ENCODE measurements at places on chromosomes 4 and X.

DNA sequence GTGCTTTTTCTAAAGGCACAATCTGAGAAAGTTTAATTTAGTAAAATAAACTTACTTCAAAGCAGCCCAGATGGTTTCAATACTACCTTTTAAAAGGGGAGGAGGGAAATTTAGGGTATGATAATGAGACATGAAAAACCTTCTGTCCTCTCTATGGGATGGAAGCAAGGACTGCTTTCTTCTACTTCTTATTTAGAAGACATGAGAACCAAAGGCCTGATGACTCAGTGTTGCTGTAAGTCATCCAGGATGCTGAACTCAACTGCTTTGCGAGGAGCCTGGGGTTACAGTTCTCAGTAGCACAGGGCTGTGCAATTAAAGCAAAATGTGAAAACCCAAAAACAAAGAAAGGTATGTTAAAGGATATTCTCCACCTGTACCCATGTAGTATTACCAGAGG, 140.8 kb upstream of the EDNRA start:
- DNase-seq = no peak

GRCh38 chr4:139441029-139441428, 12.9 kb upstream of the RAB33B start:
- no peak for DNase-seq

- DNase-seq = no peak
Observed at GRCh38 chr4:4866124-4866865, 6.8 kb downstream of the MSX1 start.

DNA sequence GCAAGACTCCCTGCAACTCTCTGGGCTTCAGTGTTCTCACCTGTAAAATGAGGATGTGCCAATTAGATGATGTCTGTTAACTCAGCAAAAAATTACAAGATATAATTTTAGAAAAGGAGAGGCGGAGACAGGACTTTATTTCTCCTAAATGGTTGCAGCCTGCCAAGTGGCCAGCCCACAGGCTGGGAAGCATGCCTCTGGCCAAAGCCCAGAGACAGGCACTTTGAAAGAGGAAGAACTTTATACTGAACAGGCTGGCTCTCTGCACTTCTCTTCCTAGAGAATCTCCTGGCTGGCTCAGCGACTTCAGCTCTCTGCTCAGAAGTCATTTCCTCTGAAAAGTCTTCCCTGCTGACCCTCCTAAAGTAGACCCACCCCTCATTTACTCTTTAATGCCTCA, 3.7 kb downstream of the PRDM5 start:
- no peak for DNase-seq

GRCh38 chrX:373641-374471, 12.9 kb downstream of the PPP2R3B start:
- DNase-seq = no peak

DNA sequence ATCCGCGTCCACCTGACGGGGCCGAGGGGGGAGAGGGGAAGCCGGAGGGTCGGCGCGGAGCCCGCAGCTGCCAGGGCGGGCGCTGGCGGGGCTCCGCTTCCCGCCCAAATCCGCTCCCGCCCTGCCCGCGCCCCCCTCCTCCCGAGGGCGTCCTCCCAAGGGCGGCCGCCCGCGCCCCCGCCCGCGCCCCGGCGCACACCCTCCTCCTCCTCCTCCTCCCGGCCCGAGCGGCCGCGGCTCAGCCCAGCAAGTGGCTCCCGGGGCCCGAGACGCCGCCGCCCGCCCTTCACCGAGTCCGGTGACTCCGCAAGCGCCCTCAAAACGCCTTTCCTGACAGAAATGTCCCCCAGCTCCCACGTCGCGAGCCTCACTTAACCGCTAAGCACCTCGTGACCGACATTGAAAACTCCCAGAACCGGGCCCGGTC, 487 bp downstream of the HMGB2 start:
- peak; percentile 42 for DNase-seq

DNA sequence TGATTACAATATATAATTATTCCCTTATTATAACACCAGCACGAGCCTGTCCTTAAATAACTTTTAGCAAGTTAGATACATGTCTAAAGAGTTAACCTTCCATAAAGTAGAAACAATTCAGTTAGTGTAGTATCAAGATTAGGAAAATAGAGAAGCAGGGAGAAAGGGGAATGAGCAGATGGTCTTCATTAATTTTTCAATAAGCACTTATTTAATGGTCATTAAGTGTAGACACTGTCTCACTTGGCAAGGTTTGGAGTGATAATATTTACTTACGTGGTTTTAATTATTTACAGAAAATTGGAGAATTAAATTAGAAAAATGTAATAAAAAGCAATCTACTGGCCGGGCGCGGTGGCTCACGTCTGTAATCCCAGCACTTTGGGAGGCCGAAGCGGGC, 99.7 kb downstream of the PDS5A start:
- no peak for DNase-seq

- no peak for DNase-seq
Observed at GRCh38 chr4:109978704-109979454, 66.2 kb downstream of the EGF start.

DNA sequence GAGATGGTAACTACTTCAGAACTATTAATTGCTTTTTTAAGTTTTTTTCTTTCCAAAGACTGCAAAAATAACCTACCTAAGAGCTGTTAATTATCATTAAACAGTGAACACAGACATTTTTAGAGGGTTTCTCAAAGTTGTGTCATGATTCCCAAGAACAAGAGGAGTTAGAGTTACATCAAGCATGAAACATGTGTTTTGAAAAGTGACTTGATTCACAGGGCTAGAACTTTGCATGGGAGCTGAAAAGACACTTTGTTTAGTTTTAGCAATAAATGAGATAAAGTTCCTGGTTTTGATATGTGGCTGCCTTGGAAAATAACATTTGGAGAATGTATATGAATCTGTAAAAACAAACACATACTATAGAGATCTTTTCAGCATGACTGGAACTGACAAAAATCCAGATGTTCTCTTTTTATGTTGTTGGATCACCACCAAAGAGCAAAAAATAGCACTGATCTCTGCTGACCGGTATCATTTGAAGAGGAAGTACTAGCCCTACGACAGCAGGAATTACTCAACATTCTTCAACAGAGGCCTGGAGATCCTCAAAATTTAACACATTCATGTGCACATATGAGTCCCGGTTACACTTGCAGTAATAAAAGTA, 173.0 kb upstream of the PCDH18 start:
- DNase-seq = no peak

DNA sequence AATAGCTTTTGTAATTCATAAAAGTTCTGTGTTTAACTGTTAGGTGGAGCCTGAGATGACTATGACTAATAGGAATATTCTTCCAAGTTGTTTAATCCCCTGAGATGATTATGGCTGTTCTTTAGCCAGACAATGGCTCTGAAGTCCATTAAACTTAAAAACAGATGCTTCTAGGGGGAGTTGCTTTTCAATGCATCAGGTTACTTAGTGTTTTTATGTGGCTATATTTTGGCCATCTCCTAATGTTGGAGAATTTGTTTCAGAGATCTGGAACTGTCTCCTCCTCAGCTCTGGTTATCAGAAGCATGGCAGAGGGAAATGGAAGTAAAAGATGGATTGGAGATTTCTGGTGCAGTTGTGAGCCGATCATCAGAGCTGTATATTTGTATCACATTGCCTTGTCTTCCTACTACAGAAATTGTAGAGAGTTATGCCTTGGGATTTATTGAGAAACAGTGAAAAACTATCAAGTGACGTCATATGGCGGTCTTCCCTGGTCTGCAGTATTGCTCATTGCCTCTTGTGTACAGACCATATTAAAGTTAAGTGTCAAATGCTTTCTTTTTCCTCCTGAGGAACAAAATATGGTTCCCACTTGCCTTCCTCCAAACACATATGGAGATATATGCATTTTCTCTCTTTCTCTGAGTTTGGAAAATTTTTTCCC, 29.8 kb downstream of the SGMS2 start:
- DNase-seq = no peak

GRCh38 chrX:72470117-72470516, 102.5 kb downstream of the HDAC8 start:
- DNase-seq = no peak

GRCh38 chr4:15961781-15962510, 1.0 kb downstream of the FGFBP2 start:
- DNase-seq = peak; percentile 30

DNA sequence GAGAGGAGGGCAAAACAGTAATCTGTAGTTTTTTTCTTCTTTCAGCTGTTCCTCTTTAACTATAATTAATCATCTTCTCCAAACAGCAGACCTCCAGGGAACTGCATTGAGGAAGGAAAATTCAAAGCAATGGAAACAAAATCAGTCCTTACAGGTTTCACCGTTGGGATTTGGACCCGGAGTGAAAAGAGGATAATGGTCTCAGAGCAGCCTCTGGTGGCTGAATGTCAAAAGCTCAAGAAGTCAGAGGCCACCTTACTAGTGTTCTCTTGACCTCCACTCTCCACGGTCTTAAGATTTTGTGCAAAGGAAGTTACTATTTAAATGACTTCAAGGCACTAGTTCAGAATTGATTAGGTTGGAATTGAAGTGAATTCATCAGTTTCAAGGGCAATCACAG, 16.0 kb upstream of the MID1 start:
- no peak for DNase-seq

DNA sequence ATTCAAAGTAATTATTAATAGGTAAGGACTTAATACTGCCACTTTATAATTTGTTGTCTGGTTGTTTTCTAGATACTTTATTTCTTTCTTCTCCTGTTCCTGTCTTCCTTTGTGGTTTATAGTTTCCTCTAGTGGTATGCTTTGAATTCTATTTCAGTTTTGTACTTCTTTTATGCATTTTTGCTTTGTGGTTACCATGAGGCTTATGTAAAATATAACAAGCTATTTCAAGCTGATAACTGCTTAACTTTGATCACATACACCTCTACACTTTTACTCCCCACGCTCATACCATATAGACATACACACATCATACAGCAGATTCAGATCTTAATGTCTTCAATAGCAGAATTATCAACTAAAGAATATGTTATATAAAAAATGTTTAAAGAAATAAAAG, 192.3 kb downstream of the SCFD2 start:
- DNase-seq = no peak

GRCh38 chr4:116180157-116180601, 905.2 kb downstream of the TRAM1L1 start:
- no peak for DNase-seq

- DNase-seq = no peak
Observed at GRCh38 chr4:17665346-17665745, 50.9 kb downstream of the MED28 start.

- no peak for DNase-seq
Observed at GRCh38 chr4:8073206-8073863, 85.3 kb downstream of the ABLIM2 start.

DNA sequence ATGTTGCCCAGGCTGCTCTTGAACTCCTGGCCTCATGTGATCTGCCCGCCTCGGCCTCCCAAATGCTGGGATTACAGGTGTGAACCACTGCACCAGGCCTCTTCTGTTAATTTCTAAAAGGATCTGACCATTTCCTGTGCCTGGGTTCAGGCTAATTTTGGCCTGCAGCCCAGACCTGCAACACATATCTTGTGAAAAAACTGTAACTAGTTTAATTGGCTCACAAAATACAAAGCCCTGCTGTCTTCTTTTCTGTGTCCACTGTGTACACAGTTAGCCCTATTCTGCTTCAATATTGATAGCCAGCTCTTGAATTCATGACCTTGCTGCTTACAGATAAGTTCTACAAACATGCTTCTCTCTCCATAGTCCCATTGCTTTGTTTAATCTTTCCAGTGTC, 753.5 kb downstream of the PDHA2 start:
- no peak for DNase-seq

DNA sequence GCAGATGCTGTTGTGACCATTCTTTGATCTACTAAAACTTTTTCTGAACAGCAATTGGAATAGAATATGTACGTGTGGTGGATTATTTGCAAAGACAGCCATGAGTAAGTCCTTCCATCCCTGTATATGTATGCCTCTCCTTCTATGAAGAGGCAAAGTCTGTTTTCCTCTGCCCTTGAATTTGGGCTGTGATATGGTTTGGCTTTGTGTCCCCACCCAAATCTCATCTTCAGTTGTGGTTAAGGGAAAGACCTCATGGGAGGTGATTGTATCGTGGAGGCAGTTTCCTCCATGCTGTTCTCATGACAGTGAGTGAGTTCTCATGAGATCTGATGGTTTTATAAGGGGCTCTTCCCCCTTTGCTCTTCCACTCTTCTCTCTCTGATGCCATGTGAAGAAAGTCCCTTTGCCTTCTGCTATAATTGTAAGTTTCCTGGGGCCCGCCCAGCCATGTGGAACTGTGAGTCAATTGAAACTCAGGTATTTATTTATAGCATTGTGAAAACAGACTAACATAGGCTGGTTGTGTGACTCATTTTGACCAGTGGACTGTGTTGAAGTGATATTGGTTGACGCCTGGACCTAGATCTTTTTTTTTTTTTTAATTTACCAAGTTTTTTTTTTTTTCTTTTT, 108.3 kb upstream of the CAMK2D start:
- no peak for DNase-seq

DNA sequence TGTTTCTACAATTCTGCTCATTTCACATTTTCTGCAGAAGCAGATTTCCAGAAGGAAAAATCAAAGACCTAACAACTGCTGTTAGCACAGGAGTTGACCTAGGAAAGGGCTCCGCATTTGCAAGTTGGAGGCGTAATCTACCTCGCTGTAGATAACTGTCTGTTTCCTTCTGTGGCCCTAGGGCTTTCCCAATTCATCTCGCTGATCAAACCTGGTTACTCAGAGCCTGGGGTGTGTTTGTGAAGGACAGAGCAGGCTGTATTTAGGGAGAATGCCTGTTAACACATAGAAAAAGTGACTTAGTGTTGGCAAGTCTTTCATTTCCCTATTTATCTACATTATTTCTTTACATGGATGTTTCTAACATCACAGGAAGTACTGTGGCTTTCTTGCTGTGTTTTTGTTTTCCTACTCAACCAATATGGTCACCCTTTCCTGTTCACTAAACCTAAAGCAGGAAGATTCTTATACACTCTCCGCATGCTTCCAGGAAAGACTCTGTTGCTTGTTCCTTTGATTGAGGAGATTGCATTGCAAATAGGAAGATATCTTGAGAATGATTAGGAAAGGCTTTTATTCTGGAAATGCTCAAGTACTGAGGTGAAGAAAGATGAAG, 40.5 kb downstream of the AGA start:
- DNase-seq = peak; percentile 10

GRCh38 chrX:133229361-133229760, 11.2 kb upstream of the TFDP3 start:
- DNase-seq = no peak

DNA sequence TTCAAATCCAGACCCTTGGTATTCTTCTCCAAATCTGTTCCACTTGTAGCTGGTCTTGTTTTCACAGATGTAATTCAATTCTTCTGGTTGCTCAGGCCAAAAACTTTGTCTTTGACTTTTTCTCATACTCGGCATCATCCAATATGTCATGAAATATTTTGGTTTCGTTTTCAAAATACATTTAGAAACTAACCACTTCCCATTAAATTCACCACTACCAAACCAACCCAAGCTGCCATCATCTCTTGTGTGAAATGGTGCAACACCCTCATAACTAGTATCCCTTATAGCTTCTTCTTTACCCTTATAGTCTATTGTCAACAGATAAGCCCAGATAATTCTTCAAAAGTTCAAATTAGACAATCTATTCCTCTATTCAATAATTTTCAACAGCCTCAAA, 192.1 kb downstream of the PRR32 start:
- no peak for DNase-seq

- peak; percentile 26 for DNase-seq
Observed at GRCh38 chr4:1767770-1768366, 25.2 kb upstream of the FGFR3 start.

All from CD4-positive, alpha-beta T cell treated with Interleukin-1 beta for 1 hour (primary cell).